ENCODE measurements at places on chromosomes 1 and 21. TPM values are rescaled to one million over a fixed set of nuclear protein-coding genes. Genes with fewer than 3 reads are reported as not detected.

MANEAL gene
- 30.7 TPM for total RNA-seq

NBPF3 gene
- total RNA-seq = 9.5 TPM

LRRC71 gene
- 0.16 TPM for total RNA-seq

CYP4A22 gene
- not detected for total RNA-seq

KRTAP22-1 gene
- not detected for total RNA-seq

OR2T33 gene
- total RNA-seq = not detected

GJA9 gene
- not detected for total RNA-seq

YTHDF2 gene
- total RNA-seq = 78.8 TPM

VTCN1 gene
- total RNA-seq = 0.47 TPM

LRRC8B gene
- total RNA-seq = 32.8 TPM

PCNX2 gene
- 175 TPM for total RNA-seq

FAM167B gene
- 2.0 TPM for total RNA-seq

OR6K3 gene
- not detected for total RNA-seq

NPPB gene
- total RNA-seq = 0.47 TPM

DYNLT5 gene
- 3.6 TPM for total RNA-seq

ANGPTL3 gene
- total RNA-seq = not detected

SERPINC1 gene
- 0.94 TPM for total RNA-seq

WLS gene
- 29.2 TPM for total RNA-seq

SLAMF7 gene
- total RNA-seq = not detected

OLIG2 gene
- total RNA-seq = 23.9 TPM

CIART gene
- 2.5 TPM for total RNA-seq

SMIM1 gene
- total RNA-seq = 2.0 TPM

GCSAML gene
- under 0.01 TPM for total RNA-seq

TNFRSF8 gene
- not detected for total RNA-seq

CD2 gene
- not detected for total RNA-seq

PLA2G2F gene
- total RNA-seq = not detected

KIF14 gene
- 1.9 TPM for total RNA-seq

AIRE gene
- total RNA-seq = not detected

NTMT2 gene
- not detected for total RNA-seq

AGMAT gene
- 0.47 TPM for total RNA-seq

SNX7 gene
- 163 TPM for total RNA-seq

RORC gene
- total RNA-seq = 0.16 TPM

NBPF11 gene
- total RNA-seq = 12.0 TPM

NBPF4 gene
- 0.16 TPM for total RNA-seq

C4BPB gene
- not detected for total RNA-seq

FCGR1A gene
- total RNA-seq = 9.8 TPM

ZNF670 gene
- total RNA-seq = 24.8 TPM

RABGAP1L gene
- 145 TPM for total RNA-seq

All from occipital lobe (tissue), 3 donors.